ENCODE measurements at places on chromosomes 13 and 19.

DNA sequence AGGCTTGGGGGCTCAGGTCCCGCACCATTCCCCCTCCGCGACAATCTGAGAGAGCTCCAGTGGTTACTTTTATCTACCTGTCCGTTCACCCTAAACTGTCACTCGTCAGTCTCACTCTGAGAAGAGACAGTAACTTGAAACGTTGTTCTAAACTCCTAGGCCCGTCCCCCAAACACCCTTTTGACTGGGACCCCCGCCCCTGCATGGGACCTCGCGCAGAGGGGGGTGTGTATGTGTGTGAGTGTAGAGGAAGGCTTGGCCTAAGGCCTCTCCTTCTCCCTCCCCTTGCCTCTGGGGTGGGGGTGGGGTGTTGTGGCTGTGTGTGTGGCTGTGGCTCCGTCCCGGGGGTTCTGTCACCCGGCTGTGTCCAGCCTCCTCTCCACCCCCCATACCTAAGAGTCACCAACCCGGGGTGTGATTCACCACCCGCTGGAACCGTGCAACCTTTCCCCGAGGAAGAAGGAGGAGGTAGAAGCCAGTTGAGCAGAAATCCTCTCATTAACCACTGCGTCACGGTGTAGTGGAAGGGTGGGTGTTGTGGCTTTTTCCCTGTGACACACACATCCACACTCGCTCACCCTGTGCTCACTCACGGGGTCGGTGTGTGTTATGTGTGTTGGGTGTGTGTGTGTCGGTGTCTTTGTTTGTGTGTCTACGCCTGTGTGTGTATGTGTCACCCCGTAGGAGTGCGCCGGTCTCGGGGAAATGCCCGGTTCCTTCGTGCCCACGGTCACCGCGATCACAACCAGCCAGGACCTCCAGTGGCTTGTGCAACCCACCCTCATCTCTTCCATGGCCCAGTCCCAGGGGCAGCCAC, 2.4 kb downstream of the FOSB start:
- no peak for DNase-seq

- DNase-seq = no peak
Measured at GRCh38 chr19:52307275-52307674, 10.3 kb downstream of the ZNF480 start.

DNA sequence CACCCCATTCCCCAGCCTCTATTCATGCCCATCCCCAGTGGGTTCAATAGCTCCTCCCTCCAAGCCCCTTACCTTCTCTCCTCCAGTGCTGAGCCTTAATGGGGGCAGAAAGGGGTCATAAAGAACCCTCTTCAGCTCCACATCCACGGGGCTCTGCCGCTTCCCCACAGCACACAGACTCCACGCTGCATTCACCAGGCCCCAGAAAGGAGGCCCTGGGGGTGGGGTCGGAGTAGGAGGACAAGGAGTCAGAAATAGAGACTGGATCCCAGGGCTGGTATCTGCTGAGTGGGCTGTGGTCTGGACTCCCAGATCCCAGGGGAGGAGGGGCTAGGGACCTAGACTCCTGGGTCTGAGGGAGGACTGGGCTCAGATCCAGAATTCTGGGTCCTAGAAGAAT, 1.6 kb downstream of the CA11 start:
- no peak for DNase-seq

DNA sequence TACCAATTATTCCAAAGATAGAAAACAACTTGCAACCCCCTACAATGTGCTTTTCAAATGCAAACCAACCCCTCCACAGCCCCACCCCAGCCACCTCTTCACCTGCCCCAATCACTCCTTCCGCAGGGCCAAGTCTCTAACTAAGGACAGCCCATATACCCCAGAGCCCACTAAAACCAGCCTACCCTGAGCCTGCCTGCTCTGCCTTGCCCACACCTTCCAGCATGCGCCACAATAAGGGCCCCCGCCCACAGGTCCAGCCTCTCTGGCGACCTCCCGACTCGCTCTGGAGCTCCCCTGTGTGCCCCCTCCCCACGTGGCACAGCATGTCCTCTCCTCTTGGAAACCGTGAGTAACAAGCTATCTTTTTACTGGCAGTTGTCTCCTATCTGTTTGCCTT, 42.8 kb upstream of the MEDAG start:
- no peak for DNase-seq

GRCh38 chr13:93942016-93942415, 537.5 kb downstream of the DCT start:
- DNase-seq = no peak

DNA sequence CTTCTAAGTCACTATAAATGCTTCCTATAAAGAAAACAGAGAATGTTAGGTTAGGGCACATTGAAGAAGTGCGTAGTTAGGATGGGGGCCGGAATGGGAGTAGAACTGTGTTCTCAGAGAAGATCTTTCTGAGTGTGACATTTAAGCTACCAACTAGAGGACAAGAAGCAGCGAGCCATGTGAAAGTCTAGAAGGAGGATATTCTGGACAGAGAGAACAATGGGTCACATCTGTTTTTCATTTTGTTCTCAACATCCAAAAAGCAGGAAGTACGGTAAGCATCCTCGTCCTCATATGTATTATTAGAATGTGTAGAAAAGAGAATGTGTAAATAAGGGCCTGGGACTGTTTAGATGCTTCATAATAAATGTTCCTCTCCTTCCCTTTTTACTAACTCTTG, 44.5 kb upstream of the PARP4 start:
- no peak for DNase-seq

- no peak for DNase-seq
Measured at GRCh38 chr13:74870865-74871264, 611.1 kb downstream of the TBC1D4 start.

GRCh38 chr13:111561091-111561781, 240.8 kb downstream of the TEX29 start:
- no peak for DNase-seq

DNA sequence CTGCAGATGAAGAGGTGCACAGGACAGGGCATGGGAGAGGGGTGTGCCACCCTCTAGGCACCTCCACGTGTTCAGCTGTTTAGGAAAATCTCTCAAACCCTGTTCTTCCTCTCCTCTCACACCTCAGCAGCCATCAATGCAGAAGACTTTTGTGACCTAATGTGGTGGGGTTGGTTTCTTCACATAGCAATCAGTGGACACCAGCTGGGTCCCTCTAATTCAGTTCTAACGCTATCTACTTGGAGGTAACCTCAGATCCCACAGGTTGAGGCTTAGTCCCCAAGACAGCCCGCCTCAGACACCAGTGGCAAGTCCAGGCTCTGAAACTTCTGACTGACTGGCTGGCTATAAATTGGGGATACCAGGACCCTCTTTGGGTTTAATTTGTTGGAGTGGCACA, 69.9 kb upstream of the ANKRD10 start:
- DNase-seq = no peak

DNA sequence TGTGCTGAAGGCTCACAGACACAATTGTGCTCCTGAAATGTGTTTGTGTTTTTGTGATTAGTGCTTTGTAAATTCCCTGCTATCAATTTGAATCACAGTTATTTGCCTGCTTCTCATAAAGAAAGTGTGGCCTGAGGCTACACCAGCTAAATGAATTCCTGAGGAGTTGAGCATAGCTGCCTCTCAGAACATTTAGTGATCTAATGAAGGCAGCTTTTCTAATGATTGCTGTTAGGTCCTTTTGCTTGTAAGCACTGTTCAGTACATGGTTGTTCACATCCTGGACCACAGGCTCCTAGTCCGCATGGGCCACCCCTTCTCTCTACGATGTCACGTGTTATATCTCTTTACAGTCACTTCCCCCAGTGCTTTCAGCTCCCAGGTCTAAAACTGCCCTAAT, 238.2 kb downstream of the B3GLCT start:
- DNase-seq = no peak

DNA sequence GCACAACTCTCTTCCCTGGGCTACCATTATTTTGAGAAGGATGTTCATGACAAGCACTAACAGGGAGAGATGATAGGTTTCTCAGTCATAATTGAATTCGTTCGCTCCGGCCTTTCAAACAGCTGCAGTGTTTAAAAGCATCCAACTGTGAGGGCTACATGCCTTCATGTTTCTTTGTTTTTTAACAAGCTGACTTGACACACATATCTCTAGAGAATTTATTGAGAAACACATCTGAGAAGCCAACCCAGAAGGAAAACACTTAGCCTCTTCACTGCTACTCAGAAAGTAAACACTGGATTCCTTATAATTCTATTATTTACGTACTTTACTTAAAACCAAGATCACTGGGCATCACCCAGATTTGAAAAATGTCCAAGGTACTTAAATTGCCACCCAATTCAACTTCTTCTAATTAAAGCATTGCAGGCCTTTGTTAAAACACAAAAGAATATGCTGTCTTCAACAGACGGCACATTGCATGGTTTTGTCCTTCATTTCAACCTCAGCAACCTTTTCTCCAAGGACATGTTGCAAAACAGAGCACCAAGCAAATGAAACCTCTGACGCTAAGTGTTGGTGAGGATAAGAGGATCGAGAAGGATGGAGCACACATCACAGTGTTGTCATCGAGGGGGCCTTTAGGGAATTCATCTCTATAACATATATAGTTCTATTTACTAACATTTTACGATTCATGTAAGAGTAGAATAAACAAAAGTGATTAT, 75.8 kb downstream of the TBC1D4 start:
- DNase-seq = no peak

DNA sequence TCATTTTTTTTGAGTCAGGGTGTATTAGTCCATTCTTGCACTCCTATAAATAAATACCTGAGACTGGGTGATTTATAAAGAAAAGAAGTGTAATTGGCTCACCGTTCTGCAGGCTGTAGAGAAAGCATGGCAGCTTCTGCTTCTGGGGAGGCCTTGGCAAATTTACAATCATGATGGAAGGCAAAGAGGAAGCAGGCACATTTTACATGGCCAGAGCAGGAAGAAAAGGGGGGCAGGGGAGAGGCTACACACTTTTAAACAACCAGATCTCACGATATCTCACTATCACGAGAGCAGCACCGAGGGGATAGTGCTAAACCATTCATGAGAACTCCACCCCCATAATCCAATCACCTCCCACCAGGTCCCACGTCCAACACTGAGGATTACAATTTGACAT, 44.5 kb upstream of the MIR17HG start:
- DNase-seq = no peak

- DNase-seq = no peak
Measured at GRCh38 chr19:17415121-17415520, 4.7 kb upstream of the MVB12A start.

- DNase-seq = peak; percentile 61
Measured at GRCh38 chr19:10289167-10289835, 451 bp upstream of the ICAM5 start.

GRCh38 chr19:30091456-30091855, 149.4 kb downstream of the URI1 start:
- no peak for DNase-seq

DNA sequence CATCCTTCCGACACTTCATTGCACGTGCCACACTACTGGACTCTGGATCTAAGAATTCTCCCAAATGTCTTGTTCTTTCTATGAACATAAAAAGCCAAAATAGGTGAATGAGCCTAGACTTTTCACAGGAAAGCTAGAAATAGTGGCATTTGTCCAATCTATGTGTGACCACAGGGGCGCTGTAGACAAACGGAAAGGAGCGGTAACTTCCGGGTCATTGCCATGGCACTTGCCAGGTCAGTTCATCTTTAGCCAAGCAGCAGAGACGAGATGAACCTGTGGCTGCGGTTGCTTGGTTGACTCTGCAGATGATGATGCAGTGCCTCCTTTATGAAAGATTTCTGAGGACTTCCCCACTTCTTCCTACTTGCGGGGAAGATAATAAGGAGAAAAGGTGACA, 65.6 kb downstream of the ADGRE1 start:
- no peak for DNase-seq

DNA sequence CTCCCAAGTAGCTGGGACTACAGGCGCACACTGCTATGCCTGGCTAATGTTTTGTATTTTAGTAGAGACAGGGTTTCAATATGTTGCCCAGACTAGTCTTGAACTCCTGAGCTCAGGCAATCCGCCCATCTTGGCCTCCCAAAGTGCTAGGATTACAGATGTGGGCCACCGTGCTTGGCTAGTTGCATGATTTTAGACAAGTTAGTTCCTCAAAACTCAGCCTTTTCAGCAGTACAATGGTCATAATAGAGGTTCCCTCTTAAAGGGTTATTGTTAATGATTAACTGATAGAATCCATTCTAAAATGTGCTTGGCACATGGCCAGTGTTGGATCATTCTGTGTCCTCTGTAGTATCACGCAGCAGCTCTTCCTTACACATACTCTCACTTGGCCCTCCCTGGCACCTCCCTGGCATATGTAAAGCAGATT, 19.5 kb upstream of the IFT88 start:
- no peak for DNase-seq

- no peak for DNase-seq
Measured at GRCh38 chr13:49740870-49741269, 49.6 kb upstream of the EBPL start.

- no peak for DNase-seq
Measured at GRCh38 chr13:57569986-57570385, 61.6 kb upstream of the PCDH17 start.

- no peak for DNase-seq
Measured at GRCh38 chr13:110042253-110042950, 256.0 kb upstream of the IRS2 start.

DNA sequence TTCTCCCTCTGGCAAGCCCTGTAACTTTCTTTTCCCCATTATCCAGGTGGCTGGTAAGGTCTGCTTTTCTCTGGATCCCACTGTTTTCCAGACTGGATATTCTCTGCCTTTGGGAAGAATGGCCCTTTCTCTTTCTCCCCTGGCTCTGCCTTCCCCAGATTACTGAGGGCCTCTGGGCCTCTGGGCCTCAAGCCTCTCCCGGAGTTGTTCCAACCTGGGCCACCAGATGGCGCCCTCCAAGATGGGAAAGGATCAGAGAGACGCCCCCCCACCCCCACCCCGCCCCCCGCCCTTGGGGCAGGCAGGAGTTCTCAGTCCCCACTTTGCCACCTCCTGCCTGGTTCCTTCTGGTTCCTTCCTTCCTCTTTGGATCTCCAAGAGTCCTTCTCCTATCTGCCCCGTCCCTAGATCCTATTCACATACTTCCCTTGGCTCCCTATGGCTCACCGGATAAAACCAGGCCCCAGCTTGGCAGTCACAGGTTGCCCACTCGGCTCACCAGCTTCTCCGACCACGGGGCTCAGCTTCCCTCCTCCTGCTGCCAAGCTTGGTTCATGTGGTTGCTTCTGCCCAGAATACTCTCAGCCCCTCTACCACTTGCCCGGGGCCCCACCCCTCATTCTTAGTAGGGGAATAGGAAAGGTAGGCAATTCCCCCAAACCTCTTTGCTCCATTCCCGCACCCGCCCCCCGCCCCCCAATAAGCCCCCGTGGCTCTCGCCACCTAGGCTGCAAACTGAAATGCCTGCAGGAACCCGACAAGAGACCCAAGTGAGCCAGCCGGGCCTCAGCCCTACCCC, 13.1 kb downstream of the EPS8L1 start:
- peak; percentile 76 for DNase-seq

Measured in CD4-positive, alpha-beta T cell (primary cell).